ENCODE measurements at places on chromosomes 11 and 22.

GRCh38 chr11:75174781-75175370 lies 24.0 kb downstream of the SLCO2B1 start:
- no peak for DNase-seq

- DNase-seq = no peak
Observed at GRCh38 chr11:56932572-56933220, 56.0 kb upstream of the OR5AK2 start.

- peak; percentile 67 for DNase-seq
Observed at GRCh38 chr11:67240576-67241389, 25.5 kb upstream of the GRK2 start.

DNA sequence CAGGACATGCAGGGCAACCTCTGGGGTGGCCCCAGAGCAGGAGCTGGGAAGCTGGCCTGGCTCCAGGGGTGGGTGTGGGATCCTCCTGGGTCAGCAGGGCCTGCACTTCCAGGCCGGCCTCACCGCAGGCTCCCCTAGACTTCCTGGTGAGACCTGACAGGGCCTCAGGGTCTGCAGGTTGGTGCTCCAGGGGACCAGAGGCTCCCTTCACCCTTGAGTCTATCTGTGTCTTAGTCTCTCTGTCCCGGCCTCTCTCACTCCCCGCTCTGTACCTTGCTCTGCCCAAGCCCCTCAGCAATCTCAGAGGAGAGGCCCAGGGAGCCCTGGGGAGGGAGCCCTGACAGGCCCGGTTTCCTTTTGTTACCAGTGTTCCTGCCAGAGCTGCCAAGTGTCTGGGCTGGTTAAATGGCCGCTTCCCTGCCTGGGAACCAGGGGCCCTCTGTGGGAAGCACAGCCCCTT lies 13.9 kb downstream of the CD82 start:
- DNase-seq = no peak

GRCh38 chr11:73614591-73614990 lies 16.7 kb upstream of the FAM168A start:
- no peak for DNase-seq

DNA sequence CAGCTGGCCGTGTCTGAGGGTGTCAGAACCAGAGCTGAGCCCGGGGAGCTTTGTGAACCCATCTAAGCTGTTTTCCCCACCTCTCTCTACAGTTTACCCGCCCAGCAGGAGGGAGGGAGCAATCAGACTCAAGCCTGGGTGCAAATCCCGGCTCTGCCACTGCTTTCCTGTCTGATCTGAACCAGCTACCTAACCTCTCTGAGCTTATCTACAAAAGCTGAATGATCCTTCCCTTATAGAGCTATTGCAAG lies 252 bp downstream of the APOL2 start:
- peak; percentile 71 for DNase-seq

DNA sequence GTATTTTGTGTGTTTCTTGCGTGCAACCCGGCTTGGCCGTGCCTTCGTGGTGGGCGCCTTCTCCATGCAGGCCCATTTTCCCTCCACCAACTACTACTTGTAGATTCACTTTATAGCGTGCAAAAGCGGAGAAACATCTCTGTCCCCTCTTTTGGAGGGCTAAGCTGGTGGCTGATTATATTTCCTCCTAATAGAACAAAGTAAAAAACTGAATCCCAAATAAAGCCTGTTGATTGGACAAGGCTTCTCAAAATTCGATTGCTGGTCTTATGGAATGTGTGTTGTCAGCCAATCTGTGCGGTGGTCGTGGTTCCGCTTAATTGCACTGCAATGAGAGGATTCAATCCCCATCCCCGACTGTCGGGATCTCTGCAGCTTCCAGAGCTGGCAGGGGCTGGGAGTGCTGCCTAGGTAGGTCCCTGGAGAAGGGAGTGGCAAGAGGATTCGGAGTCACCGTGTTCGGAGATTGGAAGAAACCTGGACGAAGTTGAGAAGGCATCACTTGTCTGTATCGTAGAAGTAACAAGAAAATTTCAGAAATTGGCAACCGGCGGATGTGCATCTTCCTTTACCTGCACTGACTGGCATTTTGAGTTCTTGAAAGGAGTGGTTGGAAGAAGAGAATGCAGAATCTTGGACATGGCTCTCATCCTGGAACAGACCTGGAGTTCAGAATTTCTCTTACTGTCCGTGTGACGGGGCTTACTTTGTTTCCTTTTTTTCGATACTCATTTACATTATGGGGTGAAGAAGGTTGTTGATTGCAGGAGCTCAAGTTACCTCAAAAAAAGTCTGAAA lies 1.1 kb downstream of the HMGXB4 start:
- no peak for DNase-seq

DNA sequence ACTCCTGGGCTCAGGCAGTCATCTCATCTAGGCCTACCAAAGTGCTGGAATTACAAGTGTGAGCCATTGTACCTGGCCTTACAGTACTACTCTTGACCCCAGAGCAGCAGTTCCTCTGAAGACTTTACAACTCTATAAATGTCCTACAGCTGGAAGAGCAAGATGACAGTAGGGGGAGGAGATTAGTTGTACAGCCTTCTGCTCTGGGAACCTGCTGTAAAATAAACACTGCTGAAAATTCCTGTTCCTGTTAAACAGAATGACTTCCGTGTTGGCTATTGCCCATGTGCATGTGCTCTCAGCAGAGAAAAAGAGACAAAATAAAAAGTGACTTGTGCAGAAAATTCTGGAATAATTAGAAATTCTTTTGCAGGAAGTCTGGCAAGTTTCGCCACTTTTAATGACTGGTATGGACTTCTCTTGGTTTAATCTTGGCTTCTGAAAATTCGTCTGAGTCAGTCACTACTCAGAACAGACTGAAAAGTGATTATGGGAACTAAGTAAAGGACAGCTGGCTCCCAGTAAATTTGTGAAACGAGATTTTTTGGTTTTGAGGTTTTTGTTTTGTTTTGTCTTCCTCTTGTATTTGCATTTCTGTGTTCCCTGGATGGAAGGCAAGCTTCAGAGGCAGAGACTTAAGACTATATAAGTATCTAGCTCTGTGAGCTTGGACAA lies 955.7 kb downstream of the DLG2 start:
- DNase-seq = no peak

- DNase-seq = no peak
Observed at GRCh38 chr11:95222817-95223216, 8.2 kb downstream of the SESN3 start.

DNA sequence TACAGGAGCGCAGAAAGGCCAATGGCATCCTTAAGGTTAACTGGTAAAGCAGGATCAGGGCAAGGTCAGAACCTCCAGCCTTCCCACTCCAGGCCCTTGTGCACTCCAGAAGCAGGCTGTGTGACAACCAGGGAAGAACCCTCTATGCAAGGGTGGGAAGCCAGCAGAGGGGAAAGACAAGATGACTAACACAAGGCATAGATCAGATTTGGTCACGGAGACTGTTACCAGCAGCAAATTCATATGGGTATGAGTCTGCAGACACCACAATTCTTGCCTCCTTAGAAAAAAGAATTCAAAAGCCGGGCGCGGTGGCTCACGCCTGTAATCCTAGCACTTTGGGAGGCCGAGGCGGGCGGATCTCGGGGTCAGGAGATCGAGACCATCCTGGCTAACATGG lies 39.8 kb upstream of the MTNR1B start:
- no peak for DNase-seq

GRCh38 chr11:78570031-78570430 lies 4.6 kb downstream of the NARS2 start:
- no peak for DNase-seq

DNA sequence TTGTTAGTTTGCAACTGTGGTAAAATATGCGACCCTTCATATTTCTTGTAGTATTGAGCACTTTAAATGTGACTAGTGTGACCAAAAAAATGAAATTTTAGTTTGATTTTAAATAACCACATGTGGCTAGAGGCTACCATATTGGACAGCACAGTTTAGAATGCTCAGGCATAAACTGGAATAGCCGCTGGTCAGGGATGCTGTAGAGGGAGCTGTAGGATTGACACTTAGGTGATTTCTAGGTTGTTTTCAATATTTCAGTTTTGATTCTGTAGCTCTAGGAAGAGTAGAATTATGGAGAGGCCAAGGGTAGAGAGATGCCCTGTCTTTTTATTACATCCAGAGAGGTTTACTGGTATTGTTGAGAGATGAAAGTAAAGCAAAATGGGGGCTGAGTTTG lies 10.8 kb upstream of the VSIG10L2 start:
- DNase-seq = no peak

- peak; percentile 26 for DNase-seq
Observed at GRCh38 chr11:14454861-14455632, 44.6 kb downstream of the COPB1 start.

- peak; percentile 80 for DNase-seq
Observed at GRCh38 chr22:28917747-28918549, 34.6 kb downstream of the ZNRF3 start.

GRCh38 chr11:46391578-46392420 lies at the start of gene CHRM4:
CHRM4 (minus strand) TSS chr11:46391776; CDS start chr11:46386557, 5,219 bp downstream.
- DNase-seq = peak; percentile 51

GRCh38 chr11:61538636-61538961 lies 30.1 kb downstream of the LRRC10B start:
- DNase-seq = no peak

- no peak for DNase-seq
Observed at GRCh38 chr11:47225552-47226400, 11.0 kb downstream of the DDB2 start.

- DNase-seq = peak; percentile 44
Observed at GRCh38 chr11:13928566-13929251, 33.8 kb upstream of the SPON1 start.

- DNase-seq = no peak
Observed at GRCh38 chr22:20530368-20531153, 23.2 kb downstream of the MED15 start.

- DNase-seq = no peak
Observed at GRCh38 chr11:75591371-75591770, 29.3 kb downstream of the SERPINH1 start.

DNA sequence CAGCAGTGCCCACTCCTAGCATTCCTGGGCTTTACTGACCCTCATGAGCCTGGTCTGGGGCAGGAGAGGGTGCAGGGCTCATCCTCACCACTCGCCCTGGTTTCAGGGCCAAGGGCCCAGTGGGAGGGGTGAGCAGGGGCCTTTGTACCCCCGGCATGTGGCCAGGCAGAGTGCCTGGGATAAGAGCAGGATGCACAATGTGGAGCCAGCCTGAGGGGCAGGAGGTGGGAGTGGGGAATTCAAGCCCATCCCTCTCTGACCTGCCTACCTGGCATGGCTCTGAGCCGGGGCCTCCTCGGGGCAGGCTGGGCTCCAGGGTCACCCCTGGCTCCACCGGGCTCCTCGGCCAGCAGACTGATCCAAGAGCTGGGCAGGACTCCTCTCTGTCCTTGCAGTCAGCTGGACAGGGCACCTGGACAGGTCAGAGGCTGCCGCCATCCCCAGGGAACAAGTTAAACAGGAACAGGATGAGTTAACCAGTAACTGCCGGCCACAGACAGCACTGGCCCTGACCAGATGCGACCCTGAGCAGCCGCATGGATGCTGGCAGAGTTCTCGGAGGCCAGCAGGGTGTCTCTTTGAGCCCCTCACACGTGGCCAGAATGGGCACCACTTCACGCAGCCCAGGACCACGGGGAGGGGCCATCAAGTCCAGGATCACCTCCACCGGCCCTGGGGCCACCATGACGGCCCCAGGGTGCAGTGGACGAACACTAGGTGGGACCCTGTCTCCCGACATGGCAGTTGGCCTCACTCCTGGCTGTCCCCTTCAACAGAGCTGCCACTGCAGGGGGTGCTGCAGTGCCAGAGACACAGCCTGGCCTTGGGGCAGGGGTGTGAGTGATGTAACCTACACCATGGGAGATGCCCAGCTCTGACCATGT lies 5.0 kb downstream of the SIGIRR start:
- DNase-seq = no peak

DNA sequence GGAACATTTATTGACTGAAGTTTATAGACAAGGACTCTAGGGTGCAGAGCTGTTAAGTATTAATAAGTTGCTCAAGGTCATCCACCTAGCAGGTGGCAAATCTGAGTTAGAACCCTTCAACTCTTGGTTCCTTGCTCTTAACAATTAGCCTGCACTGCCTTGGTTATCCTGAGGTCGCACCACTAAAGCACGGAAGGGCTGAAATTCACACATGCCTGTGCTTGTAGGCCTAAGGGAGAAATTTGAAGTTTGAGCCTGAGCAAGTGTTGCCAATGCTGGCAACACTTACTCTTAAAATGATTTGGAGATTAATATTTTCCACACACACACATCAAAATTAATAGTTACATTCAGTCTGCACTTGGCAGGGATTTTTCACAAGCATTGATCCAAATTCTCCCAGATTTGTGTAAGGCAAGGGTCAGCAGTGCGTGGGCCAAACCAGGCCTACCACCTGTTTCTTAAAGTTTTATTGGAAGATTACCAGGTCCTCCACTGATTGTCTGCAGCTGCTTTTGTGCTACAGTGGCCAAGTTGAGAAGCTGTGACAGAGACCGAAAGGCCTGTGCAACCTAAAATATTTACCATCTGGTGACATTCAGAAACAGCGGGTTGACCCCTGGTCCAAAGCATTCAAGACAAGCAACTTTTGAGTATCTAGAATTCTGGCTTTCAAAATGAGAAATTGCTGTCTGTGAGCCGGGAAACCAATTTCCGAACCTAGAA lies 16.3 kb downstream of the APOL5 start:
- DNase-seq = no peak

- peak; percentile 90 for DNase-seq
Observed at GRCh38 chr11:8810540-8811301, 100.3 kb upstream of the AKIP1 start.

GRCh38 chr11:110508786-110509185 lies 79.0 kb downstream of the FDX1 start:
- no peak for DNase-seq

GRCh38 chr11:2451336-2451735 lies 6.5 kb downstream of the KCNQ1 start:
- no peak for DNase-seq

- no peak for DNase-seq
Observed at GRCh38 chr22:48627203-48627602, 1200.5 kb downstream of the BRD1 start.

GRCh38 chr22:47190957-47191670 lies 428.7 kb downstream of the TBC1D22A start:
- no peak for DNase-seq

DNA sequence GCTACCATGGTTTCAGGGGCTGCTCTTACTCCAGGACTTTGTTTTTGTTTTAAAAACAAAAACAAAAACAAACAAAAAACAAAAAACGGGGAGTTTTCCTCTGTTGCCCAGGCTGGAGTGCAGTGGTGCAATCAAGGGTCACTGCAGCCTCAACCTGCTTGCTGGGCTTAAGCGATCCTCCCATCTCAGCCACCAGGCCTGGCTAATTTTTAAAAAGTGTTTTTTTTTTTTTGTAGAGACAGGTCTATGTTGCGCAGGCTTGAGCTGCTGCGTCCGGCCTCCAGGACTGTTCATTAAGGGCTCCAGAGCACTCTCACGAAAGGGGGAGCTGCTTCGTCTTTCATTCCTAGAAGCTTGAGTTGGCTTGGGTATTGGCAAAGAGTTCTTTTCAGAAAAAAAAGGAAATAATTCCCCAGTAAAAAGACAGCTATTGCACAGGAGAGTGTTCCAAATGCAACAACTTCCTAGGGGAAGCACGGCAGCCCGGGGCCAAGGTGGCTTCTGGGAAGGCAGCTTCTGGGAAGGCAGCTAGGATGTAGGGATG lies 78.5 kb downstream of the NAT10 start:
- DNase-seq = no peak

- no peak for DNase-seq
Observed at GRCh38 chr22:45565973-45566372, 63.3 kb downstream of the FBLN1 start.

All from right kidney (tissue), 9 donors.